Hematopoietic multipotent progenitor cell treated with erythropoietin and hydrocortisone succinate and interleukin-3 and kit ligand, for 4 days (in vitro differentiated cells): ENCODE measurements at places on chromosomes 2 and 18.

DNA sequence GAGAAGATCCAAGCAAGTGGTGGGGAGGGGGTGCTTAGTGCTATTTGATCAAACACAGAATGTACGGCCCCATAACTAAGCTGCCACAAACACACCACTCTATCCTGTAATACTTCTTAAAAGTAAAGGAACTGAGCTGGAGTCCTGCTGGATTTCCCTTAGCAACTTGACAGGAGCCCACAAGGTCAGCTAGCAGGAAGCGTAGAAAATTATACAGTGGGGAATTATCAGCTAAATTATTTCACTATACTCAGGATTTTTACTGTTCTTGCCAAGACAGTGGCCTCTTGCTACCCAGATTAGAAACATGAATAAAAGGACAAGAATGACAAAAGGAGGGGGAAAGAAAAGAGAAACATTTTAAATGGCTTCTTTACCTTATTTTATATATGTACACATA, 217.1 kb downstream of the ZNF521 start:
- DNase-seq = no peak

DNA sequence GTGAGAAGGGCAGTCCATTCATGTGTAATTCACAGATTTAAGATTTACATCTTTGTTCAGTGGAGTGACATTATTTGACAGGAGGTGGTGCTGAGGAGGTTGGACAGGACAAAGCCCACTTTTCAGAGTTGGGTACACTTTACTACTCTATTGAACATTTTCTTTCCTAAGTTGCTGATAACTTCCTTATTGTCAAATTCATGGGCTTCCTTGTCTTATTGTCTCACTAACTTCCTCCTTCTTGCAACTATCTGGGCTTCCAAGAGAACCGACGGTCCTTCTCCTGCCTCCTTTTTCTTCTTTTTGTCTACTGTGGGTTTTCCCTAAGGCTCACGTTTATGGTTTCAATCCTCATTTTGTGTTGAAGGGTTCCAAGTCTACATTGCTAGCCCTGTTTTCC, 67.7 kb upstream of the DNMT3A start:
- DNase-seq = no peak

DNA sequence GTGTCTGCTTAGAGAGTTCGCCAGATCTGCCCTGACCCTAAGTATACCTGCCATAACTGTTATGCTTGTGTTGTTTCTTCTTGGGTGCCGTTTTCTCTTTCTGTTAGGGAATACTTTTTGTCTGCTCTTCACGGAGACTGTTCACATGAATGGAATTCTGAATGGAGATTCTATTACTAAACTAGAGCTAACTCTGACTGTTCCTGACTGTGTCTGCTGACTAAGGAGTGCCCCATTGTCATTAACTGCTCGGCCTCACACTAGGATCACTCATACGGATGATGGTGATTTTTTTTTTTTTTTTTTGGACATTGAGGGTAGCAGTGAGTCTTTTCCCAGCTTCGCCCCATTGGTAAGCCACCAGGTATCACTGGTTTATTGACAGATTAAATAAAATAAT, 104.8 kb upstream of the SLC8A1 start:
- no peak for DNase-seq

- no peak for DNase-seq
Measured at GRCh38 chr2:236083934-236084333, 84.3 kb downstream of the GBX2 start.

DNA sequence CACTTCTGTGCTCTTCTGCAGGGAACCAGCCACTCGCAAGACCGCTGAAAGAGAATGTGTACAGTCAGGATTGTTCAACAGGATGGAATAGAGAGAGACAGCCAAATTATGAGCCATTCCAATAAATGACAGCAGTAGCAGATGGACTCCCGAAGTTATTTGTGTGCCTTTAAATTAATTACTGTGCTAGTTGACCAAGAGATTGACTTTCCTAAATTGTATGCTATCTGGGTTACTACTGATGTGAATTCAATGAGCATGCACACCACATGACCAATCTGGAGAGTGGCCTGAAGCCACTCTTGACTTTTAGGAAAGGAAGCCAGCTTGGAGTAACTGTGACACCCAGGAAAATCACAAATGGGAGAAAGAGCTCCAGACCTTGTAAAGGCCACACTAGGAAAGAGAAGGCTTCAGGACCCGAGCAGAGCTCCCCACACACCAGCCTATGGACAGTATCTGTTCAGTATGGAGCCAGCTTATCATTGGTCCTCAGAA, 52.8 kb downstream of the CHMP3 start:
- no peak for DNase-seq
